ENCODE measurements at places on chromosomes 12 and 14.

DNA sequence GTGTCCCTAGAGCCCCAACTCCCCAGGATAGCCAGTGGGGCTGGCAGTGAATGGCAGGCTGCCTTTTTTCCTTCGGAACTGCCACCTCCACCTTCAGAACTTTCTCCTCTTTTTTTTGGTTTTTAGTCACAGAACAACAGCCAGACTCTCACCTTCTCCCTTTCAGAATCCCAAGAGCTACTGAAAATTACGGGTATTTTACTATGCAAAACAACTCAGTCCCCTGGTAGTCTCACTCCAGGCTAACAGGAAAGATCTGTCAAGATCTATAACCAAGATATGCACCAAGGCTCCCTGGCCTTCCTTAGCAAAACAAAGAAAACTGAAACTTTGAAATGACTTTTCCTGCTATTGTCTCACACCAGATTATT, 12.5 kb downstream of the PLEKHG6 start:
- no peak for DNase-seq

DNA sequence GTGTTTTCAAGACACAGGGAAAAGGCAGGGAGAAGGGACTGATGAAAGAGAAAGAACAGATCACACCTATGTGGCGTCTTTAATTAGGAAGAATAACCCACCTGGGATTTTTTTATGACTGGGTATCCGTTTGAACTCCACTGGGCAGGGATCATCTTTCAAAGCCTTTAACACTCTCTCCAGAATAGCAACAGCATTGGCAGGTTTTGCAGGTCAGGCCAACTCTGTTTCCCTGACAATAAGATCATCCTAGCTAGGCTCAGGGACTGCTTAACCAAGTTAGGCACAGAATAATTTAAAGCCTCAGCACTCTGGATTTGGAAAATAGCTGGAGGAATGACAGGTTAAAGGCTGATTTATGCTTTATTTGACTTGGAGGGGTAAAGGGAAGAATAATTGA, 117.6 kb downstream of the SUDS3 start:
- no peak for DNase-seq

DNA sequence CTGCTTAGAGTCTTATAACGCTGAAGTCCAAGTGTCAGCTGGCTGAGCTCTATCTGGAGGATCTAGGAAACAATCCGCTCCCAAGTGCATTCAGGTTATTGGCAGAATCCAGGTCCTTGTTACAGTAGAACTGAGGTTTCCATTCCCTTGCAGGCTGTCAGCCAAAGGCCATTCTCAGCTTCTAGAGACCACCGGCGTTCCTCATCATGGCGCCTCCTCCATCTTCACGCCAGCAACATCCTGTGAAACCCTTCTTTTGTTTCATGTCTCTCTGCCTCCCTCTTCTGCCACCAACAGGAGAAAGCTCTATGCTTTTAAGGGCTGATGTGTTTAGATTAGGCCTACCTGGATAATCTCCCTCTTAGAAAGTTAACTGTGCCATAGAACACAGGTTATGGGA, 133.0 kb upstream of the RASSF8 start:
- DNase-seq, result no peak

DNA sequence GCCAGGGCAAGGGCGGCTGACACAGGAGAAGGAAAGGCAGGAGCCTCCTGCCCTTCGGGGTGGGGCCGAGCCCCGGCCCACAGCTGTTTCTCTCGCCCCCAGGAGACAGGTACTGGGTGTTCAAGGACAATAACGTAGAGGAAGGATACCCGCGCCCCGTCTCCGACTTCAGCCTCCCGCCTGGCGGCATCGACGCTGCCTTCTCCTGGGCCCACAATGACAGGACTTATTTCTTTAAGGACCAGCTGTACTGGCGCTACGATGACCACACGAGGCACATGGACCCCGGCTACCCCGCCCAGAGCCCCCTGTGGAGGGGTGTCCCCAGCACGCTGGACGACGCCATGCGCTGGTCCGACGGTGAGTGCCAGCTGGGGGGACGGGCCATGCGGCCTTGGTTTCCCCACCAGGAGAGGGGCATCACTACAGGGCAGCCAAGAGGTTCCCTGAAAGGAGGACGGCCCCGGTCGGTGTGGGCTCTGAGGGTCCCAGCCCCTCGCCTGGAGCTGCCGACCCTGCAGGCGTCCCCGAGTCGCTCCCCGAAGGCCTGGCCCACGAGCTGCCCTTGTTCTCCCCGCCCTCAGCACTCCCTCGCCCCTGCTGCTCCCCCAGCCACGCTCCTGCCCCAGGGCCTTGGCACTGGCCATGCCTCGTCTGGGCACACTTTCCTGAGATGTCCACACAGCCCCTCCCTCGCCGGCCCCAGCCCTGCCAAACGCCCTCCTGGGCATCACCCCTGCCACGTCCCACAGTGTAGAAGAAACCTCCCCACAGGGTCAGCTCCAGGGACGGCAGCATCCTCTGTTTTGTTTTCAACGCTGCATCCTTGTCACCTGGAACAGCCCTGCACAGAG, 21.7 kb downstream of the MMP17 start:
- DNase-seq, result no peak

- DNase-seq, result no peak
Observed at GRCh38 chr12:94641283-94641682, 9.1 kb downstream of the TMCC3 start.

- DNase-seq, result no peak
Observed at GRCh38 chr14:79627058-79627457, 584.2 kb downstream of the DIO2 start.

GRCh38 chr12:118356809-118357256, 15.9 kb downstream of the TAOK3 start:
- DNase-seq, result no peak

- DNase-seq, result no peak
Observed at GRCh38 chr14:104116288-104116755, 22.1 kb upstream of the KIF26A start.

DNA sequence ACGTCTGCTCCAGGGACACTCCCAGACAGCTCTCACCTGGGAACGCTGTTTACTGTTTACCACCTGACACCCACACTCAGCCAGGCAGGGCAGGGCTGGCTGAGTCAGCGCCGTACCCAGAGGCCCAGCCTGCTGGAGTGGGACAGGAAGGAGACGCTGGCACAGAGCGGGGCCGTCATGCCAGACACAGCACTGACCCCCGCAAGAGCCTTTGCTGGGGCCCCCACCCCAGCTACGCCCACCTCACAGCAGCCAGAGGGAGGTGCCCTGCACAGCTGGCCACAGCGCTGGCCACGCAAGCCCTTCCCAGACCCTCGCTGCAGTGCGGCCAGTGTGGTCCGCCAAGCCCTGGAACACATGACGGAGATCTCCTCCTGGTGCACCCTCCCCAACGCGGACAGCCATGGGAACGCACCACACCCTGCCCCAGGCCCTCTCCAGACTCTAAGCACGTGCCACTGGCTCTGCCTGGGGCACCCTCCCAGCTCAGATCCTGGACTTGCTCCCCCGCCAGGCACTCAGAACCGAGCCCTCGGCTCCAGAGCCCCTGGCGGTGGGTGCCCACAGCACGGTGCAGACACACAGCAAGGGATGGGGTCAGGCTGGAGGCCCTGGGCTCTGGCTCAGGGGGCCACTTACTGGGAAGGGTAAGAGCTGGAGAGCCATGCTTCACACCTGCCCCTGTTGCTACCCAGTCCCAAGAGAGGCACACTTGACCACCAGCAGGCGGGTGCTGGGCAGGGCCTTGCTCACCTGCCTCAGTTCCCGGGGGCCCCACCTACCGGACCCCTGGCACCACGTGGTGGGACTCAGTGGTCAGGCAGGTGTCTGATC, 5.7 kb downstream of the AHNAK2 start:
- DNase-seq, result no peak

GRCh38 chr14:94088516-94088915, 7.4 kb downstream of the IFI27L1 start:
- DNase-seq, result no peak

- DNase-seq, result no peak
Observed at GRCh38 chr12:132199526-132200319, 55.5 kb downstream of the NOC4L start.

DNA sequence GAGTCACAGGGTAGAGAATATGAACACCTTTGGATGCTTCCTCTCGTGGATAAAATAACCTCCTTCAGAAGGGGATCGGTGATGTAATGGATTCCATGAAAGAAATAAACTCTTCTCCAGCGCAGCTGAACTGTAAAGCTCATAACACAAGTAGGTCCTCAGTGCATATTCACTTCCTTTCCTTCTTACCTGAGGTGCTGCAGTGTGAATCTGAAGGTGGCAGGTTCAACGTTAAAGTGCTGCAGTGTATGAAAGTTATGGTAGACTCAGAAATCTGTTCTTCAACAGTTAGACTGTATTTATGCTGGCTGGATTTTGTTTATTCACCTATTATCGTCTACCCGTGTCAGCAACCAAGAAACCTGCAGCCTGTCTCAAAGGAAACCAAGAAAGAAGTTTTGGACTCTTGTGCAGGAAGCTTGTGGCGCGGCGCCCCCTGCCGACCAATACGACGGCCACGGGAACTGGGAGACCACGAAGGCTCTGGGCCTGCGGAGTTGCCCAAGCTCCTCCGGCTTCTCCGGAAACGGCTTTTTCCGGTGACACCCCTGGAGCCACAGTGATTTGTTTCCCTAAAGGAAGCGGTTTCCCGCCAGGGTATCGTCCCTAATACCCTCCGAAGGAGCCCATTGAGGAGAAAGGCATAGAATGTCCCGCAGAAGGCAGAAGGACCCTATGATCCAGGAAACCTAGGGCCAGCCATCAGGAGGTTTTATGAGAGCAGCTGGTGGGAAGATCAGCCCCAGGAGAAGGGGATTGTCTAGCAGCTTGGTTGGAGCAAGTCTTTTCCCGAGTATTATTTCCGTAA, 17.6 kb upstream of the RNASE3 start:
- peak; percentile 80 for DNase-seq

DNA sequence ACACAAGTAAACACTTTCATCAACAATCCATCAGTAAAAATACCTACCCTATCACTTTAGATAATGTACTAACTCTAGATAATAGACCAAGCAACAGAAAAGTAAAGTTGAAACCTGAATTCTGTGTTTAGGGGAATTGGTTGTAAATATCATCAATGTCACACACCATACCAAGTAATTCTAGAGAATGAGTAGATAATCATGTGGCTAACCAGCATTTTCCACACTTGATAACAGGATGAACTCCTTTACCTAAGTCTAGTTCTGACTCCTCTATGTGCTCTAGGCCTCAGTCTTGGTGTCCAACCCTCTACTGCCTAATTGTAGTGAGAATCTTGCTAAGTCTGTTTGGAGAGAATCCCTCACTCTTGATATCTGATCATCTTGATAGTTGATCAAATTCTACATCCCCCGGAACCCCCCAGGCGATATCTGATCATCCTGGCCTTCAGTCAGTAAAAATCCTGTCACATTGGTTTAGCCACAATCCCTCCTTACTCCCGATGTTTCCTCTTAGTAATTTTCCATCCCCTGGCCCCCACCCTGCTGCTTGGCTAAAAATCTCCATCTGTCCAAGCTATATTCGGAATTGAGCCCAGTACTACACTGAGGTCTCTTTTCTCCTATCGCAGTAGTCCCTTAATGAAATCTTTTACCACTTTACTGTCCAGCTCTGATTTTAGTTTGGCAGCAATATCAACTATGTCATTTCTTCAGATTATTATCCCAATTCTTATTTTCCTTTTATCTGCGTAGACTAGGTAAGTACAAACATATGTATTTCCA, 3.4 kb upstream of the SLCO1A2 start:
- no peak for DNase-seq

GRCh38 chr14:55440385-55440784, at the start of gene TBPL2:
Gene TBPL2 (minus strand): TSS chr14:55440616. CDS start chr14:55440449, 167 bp downstream.
- DNase-seq, result no peak

GRCh38 chr14:70812124-70812818, 3.0 kb upstream of the MAP3K9 start:
- no peak for DNase-seq

DNA sequence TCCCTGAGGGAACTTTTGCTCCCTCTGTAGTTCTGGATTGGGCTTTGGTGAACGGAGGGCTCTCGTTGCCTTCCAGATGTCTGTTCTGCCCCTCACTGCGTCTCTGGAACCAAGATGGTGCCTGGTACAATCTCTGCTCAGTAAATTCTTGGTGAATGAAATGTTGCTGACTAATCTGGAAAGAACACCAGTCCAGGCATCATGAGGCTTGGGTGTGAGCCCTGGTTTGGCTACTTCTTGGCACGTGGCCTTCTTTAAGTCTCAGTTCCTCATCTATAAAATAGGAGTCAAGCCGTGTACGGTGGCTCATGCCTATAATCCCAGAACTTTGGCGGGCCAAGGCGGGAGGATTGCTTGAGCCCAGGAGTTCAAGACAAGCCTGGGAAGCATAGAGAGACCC, 4.3 kb downstream of the HHIPL1 start:
- no peak for DNase-seq

GRCh38 chr12:46499901-46500300, 127.3 kb upstream of the SLC38A2 start:
- DNase-seq, result no peak

GRCh38 chr14:73240816-73241480, 3.6 kb downstream of the PAPLN start:
- no peak for DNase-seq

GRCh38 chr12:221736-222135, 7.8 kb upstream of the SLC6A12 start:
- DNase-seq, result no peak

GRCh38 chr14:68246786-68247105, 427.2 kb downstream of the RAD51B start:
- DNase-seq, result no peak

DNA sequence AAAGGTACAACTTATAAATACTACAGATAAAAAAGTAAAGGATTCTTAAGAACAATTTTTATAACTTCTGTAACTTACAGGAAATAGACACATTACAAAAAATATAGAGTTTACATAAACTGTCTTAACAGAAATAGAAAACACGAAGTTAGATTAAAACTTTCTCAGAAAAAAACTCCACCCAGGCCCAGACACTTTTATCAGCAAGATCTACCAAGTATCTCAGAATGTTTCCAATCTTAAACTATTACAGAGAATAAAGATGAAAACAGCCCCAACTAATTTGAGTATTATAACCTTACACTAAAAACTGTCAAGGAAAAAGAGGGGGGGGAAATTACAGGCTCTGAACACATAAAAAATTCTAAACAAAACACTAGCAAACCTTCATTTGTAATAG, 8.2 kb downstream of the ZFC3H1 start:
- no peak for DNase-seq

- no peak for DNase-seq
Observed at GRCh38 chr12:67370979-67371378, 101.8 kb downstream of the CAND1 start.

DNA sequence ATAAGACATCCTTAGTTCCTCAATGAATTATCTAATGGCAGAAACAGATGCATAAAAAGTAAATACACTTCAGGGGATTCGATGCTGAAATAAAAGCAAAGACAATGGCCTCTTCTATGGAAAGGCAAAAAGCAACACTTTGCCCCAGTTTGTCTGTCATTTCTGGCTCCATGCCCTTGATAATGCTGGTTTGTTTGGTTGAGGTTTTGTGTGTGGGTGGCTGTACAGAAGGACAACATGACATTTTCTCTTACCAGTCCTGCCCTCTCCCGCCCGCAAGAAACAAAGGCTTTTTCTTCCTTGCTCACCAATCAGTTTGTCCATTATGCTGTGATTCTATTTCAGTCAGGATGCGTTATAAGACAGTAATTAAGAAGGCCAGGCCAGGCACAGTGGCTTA, 18.1 kb upstream of the WDR89 start:
- DNase-seq, result no peak

Measured in activated T-cell treated with anti-CD3 and anti-CD28 coated beads for 48 hours (primary cell).